Fibroblast of the aortic adventitia (primary cell): ENCODE measurements at places on chromosomes 6 and 20. TPM values are rescaled to one million over a fixed set of nuclear protein-coding genes. Genes with fewer than 3 reads are reported as not detected.

SAMHD1 gene
- total RNA-seq, result 32.7 and 41.8 TPM in 2 replicates

C6orf141 gene
- total RNA-seq, result 0.57 and 5.7 TPM in 2 replicates

CAGE1 gene
- 0.33 and 0.36 TPM in 2 replicates for total RNA-seq

CALHM6 gene
- 0.18 and 1.6 TPM in 2 replicates for total RNA-seq

DNA sequence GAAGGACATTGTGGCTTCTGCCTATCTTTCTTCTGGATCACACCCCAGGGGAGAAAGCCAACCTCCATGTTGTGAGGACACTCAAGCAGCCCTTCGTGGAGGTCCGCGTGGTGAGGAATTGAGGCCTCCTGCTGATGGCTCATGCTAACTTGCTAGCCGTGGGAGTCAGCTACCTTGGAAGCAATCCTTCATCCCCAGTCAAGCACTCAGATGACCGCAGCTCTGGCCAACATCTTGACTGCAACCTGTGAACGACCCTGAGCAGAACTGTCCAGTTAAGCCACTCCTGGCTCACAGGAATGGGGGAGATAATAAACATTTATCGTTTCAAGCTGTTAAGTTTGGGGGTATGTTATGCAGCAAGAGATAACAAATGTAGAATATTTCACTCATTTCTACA is 10.9 kb upstream of the CNKSR3 start:
- no peak for DNase-seq

- peak; percentile 32 for DNase-seq
These were observed 119.9 kb upstream of the PREP start for GRCh38 chr6:105522626-105523322.

DNA sequence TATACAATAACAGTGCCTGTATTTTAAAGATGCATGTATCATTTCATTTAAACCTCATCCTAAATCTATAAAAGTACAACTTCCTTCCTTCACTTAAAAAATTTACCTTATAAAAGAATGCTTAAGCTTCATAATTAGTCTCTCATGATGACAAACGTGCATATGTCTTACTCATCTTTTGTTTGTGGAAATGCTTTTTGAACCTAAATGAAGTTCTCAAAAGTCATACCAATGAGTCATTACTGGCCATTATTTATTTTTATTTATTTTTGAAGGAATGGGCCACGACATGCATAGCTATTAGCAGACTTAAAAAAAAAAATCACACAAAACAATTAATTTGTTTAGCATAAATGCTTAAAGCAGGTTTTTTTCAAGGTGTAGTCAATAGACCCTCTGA is 3.7 kb downstream of the TFB1M start:
- DNase-seq, result no peak

GRCh38 chr20:52251827-52252226 is 60.2 kb upstream of the ZFP64 start:
- no peak for DNase-seq

DNA sequence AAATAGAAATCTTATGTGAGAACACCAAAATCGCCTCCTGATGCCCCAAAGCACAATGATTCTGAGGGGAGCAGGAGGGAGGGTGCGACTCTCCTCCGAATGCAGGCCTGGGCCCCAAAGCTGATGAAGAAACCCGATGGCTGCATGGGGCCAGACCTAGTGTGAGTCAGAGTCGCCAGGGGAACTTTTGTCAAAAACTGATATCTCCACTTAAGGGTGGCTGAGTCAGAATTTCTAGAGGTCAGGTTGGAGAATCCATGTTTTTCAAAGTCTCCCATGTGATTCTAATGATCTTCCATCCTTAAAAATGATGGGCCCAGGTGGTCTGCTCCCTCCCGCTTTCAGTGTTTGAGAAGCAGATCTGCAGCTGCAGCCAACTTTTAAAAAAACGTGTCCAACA is 172.8 kb downstream of the BACH2 start:
- no peak for DNase-seq

DNA sequence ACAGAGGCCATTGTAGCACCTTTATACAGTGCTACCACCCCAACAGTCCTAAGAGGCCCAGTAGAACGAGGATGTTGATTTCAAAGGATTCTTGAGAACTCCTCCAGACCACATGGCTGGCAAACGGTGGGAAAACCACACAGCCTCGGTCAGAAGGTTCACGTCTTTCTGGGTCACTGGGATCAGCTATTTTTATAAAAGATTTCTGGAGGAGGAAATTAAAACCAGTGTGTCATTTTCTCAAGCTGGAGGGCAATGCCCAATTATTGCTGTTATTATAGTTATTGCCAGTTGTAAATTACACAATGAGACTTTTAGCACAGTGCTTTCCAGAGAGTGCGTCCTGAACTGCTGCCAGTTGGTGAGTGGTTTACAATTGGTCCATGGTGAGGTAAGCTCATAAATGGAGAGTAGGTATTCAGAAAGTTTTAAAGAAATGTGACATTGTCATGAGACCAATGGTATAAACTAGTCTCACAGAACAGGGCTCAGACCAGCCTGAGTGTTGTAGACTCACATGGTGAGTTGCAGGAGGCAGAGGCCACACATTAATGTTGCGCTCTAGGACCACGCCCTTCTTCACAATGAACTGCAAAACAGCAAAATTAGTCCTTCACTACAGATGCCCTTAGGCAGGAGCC is 8.4 kb upstream of the PPP1R14C start:
- no peak for DNase-seq

GRCh38 chr6:117908246-117909068 is 1.4 kb downstream of the SLC35F1 start:
- DNase-seq, result no peak
